ENCODE measurements at places on chromosomes 5 and 9.
A peak's percentile ranks its signal among the peaks of the same experiment; 100 is the strongest.

DNA sequence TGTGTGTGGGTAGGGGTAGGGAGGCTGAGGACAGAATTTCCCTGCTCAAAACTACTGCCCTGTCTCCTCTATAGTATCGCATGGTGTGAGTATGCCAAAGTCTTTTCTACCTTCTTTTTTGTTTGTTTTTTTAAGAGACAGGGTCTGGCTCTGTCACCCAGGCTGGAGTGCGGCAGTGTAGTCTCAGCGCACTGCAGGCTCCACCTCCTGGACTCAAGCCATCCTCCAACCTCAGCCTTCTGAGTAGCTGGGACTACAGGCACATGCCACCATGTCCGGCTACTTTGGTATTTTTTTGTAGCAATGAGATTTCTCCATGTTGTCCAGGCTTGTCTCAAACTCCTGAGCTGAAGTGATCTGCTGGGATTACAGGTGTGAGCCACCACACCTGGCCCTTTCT is 2.5 kb downstream of the SRP19 start:
- DNase-seq: no peak

DNA sequence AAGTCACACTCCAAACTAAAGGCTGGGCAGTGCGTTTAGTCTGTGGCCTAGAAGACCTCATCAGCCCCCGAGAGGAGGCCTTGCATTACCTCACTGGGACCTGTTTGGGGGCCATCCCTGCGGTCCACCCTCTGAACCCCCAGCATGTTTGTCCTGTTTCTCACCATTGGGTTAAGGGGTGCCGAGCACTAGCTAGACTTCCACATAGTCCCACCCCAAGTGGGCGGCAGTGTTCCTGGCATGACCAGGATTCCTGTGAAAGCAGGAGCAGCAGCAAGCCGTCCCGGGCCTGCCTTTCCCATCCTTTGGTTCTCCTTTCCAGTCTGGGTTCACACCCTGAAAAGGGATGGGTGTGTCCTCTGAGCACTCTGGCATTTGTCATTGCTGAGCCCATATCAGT is 26.6 kb upstream of the SAP30L start:
- no peak for DNase-seq

GRCh38 chr9:7937761-7938491 is 138.3 kb upstream of the DMAC1 start:
- DNase-seq: no peak

DNA sequence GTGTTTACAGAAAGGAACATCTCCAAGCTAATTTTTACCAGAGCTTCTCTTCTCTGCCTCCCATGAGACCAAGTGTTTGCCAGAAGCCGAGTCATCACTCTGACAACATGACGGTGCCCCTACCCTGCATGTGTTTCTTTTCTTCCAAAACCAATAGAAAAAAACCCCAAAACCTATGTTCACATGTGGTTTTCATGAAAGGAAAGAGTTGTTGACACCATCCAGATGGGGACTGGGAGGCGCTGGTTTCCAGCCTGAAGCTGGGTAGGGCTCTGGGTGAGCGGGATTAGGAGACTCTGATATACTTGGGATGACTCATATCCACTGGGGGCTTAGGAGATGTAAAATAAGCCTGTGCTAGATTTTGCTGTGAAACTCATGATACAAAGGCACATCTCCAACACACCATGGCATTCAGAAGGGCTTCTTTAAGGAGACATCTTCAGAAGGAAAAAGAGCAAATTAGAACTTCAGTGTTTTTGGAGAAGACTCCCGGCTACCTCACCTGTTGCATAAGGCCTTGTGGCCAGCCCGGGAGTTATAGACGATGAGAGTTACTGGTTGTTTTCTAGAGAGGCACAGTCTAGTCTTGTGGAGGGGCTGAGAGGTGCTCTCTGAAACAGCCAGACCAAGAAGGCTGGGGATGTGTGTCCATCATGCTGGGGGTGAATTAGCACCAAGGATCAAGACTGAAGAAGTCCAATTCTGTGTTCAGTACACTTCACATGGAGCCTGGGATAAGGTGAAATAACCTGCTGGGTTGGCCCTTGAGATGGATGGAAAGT is 108.9 kb upstream of the LHFPL2 start:
- DNase-seq: no peak

DNA sequence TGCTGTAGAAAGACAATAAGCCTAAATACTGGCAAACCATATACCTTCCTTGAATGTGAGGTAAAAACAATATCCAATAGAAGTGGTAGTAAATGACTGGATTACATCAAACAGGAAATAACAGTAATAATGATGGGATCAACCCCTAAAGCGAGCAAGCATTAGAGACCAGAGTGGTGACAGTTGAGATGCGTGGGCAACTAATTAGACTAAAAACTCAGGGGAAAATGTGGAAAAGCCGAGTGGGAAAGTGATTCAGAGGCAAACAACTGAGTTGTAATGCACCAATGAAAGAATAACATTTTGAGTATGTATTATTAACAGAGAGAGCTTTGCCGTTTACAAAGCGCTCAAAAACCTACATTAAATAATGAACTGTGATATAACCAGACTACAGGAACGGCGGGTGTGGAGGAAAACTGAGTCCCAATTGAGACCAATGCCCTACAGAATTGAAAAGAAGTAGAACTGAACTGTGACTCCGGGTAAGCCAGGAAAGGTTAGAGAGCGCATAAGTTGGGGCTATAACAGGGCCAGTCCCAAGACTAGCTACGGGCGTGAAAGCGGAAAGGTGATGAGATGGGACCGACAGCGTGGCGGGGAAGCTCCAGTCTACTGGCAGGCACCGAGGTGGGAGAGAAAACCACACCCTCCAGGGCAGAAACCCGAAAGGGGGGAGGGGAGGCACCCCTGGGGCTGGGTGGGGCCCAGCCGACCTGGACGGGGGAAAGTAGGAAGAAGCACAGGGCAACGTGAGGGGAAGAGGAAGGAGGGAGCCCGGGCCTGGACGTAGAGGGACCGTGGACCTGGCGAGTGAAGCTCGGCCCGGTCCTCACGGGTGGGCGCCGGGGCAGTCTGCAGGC is 592 bp downstream of the UBAP2 start:
- DNase-seq: no peak

GRCh38 chr5:122014236-122014935 is 52.6 kb downstream of the SRFBP1 start:
- DNase-seq: no peak

DNA sequence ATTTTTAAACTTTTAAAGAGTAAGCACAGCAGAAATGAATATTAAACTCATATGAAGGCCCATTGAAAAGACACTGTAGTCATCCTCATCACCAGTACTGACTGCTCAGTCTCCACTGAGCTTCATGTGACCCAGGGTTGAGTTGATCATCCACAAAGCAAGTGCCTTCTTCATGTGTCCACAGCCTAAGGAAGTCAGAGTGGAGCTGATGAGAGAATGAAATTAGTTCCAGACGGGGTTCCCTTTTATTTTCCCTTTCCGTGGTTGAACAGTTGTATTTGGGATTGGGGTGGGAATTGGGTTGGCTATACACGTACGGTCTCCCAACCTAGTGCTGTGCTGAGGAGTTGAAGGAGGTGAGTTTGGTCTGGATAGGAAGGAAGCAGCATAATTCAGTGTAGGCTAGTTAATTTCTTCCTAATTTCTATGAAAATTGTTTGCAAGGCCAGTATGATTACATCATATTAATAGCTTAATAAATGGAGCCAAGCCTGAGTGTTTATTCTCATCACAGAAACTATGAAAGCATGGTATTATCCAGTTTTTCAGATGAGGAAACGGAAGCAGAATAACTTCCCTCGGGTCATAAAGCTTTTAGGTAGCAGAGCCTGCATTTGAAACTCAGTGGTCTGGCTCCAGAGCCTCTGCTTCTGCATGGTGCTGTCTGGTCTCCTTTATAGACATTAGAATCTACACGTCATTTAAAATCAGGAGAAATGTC is 103.9 kb upstream of the DMRT1 start:
- DNase-seq: no peak

GRCh38 chr9:7117676-7118561 is 360.1 kb downstream of the KDM4C start:
- peak; percentile 4 for DNase-seq

DNA sequence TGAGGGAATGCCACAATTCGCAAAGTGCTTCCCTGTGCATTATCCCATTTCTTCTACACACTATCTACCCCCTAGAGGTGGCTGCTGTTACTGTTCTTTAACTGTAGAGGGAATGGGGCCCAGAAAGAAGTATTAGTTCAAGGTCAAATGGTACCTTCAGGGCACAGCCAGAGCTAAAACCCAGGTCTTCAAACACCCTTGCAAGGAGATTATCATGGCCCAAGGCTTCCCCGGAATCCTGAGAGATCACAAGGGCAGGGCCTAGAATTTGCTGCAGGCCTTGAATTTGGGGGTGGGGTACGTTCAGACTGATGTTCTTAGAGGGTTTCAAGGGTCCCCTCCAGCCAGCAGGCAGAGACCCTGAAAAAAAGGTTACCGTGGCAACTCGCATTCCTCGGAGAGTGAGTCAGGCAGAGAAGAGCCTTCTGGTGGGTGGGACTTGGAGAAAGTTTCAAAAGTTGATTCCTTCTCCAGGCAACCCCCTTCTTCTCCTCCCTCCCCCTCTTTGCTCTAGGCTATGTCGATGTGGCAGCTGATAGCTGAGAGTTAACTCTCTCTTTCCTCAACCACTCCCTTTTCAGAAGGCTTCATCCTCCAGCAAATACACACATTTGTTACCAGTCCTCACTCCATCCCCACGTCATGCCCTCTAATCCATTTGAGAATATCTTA is 1.9 kb downstream of the SPARC start:
- no peak for DNase-seq

GRCh38 chr9:108568093-108568492 is 287.7 kb downstream of the ACTL7B start:
- no peak for DNase-seq

DNA sequence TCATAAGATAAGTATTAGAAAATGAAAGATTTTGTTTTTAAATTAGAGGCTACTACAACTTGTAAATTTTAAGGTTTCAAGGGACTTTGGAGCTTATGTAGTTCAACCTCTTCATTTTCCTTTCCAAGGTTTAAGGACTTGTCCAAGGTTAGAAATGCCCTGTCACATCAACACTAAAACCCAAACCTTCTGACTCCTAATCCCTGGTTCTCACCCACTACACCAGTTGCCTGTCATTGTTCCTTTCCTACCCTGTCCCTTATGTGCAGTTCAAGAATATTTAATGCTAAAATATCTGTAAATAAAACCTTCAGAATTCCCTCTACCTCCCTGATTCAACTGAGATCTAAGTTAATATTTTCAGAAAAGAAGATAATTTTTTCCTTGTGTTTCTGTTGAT is 206.4 kb downstream of the NFIB start:
- no peak for DNase-seq

DNA sequence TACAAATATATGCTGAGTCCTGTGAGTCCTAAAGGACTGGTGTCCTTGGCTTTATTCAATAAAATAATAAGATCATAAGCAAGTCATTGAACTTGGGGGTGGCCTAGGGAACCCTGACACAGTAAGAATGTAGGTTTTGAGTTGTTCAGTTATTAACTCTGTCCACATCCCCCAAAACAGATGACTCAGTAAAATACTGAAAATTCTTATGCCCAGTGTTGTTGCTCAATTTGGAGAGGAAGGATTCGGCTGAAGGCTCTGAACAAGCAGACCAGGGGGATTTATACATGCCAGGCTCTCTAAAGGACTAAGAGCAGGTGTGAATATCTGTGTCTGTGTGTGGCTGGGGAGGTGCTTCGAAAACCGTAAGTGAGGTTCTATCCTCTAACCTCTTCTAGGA is 173.7 kb downstream of the RMI1 start:
- DNase-seq: no peak

GRCh38 chr9:130426883-130427282 is 17.9 kb upstream of the ASS1 start:
- DNase-seq: no peak

- no peak for DNase-seq
Measured at GRCh38 chr5:172727551-172727950, 43.4 kb downstream of the DUSP1 start.

- no peak for DNase-seq
Measured at GRCh38 chr9:125444956-125445506, 183.4 kb downstream of the GAPVD1 start.

- no peak for DNase-seq
Measured at GRCh38 chr5:71894091-71894490, 175.0 kb downstream of the CARTPT start.

DNA sequence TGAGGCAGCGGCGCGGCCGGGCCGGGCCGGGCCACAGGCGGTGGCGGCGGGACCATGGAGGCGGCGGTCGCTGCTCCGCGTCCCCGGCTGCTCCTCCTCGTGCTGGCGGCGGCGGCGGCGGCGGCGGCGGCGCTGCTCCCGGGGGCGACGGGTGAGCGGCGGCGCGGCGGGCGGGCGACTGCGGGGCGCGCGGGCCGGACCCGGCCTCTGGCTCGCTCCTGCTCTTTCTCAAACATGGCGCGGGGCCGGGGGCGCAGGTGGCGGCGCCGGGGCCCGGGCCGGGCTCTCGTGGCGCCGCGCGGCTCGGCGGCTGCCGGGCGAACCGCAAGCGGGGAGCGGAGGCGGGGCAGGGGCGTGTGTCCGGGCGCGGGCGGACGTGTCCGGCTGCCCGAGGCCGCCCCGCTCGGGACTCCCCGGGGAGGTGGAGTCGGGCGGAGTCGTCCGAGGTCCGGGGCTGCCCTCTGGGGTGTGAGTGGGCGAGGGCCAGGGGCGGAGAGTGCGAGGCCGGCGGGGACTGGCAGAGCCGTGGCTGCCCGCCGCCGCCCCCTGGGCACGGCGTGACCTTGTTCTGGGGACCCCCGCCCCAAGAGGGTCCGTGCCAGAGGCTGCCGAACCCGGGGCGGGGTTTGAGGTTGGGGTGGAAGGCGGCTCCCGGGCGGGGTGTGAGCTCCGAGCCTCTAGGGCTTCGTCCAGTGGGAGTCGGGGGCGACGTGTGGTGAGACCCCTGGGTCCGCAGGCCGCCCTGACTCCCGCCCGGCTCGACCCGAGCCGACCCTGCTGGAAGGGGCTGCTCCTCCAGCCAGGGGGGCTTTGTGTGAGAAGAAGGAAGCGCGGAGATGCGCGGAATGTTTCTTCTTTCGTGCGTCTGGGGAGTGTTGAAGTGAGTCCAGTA is 485 bp downstream of the TGFBR1 start:
- no peak for DNase-seq

- no peak for DNase-seq
Measured at GRCh38 chr9:93088656-93089015, 7.4 kb upstream of the CARD19 start.

All from NCI-H1417 treated with DMSO at 0.1 percent for 48 hours (cell line).